ENCODE measurements at places on chromosomes 16 and 17.

GRCh38 chr16:84511180-84511800 lies 6.8 kb upstream of the MEAK7 start:
- peak; percentile 71 for DNase-seq

DNA sequence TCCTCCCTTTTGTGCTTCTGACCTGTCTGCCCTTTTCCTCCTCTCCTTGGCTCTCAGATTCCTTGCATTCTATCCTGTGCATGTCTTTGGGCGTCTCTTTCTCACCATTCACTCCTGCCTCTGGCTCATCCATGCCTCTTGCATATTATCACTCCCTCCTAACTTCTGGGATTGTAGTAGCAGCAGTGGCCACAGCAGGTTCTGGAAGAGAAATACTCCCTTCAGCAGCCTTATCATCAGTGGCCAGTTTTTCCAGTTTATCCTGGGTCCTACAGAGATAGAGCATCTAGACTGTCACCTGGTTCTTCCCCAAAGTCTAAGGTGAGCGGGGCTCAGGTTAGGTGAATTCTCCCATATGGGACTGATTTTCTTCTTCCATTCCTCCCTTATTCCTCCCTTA lies 354.0 kb upstream of the CCL2 start:
- no peak for DNase-seq

- no peak for DNase-seq
These were observed 1.2 kb downstream of the HCRT start for GRCh38 chr17:42183741-42184711.

DNA sequence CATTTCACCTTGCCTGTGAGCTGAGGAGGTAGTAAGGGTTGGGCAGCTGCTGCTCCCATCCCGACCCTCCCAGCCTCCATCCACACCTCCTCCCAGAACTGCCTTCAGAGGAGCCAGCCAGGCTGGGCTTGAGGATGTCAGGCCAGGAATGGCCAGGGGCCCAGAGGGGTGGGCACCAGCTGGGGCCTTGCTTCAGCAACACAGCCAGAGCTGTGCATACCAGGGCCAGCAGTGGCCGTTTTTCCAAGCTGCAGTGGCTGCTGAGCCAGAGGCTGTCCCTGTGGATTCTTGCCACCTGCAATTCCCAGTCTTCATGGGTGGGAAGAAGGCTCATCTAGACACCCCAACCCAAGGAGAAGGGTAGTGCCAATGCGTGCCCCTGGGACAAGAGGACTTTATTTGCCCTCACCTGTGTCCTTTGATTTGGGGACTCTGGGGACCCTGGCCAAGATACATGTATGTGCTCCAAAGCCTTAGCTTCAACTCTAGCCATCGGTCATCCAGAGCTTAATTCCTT lies 153.4 kb upstream of the SDK2 start:
- no peak for DNase-seq

DNA sequence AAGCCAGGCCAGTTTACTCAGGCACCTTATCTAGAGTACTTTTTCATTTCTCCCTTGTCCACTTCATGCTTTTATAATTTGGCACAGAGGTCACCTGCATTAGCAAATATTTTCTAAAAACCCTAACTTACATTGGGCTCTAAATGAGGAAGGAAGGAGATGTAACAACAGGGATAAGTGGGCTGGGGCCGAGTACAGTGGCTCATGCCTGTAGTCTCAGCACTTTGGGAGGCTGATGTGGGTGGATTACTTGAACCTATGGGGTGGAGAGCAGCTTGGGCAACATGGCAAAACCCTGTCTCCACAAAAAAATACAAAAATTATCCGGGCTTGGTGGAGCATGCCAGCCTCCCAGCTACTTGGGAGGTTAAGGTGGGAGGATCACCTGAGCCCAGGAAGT lies 55.9 kb downstream of the TMEM100 start:
- DNase-seq: no peak

DNA sequence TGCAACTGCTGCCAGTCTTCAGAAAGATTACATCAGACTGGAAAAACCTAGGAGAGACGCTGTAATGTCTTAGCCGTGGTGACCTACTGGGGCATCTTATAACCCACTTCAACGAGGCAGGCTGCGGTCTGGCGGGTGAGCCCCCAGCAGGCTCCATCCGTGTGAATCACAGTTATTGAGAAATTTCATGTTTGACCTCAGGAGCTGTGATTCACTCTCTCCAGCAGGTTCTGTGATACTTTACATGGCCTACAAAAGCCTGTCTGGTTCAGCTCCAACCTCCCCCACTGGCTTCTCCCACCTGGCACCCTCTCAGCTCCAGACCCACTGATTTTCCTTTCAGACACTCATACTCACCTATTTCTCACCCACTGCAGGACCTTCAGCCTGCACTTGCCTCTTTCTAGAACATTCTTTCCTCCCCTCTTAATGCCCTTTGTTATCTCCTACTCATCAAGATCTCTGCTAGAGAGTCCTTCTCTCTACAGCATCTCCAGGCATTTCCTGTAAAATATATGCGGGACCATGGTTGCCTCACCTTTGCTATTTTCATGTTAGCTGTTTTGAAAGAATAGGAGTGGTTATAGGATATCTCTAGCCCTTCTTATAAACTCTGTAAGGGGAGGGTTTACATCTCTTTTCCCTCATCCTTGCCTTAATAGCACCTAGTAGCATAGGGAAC lies 227.9 kb downstream of the MAF start:
- peak; percentile 7 for DNase-seq

DNA sequence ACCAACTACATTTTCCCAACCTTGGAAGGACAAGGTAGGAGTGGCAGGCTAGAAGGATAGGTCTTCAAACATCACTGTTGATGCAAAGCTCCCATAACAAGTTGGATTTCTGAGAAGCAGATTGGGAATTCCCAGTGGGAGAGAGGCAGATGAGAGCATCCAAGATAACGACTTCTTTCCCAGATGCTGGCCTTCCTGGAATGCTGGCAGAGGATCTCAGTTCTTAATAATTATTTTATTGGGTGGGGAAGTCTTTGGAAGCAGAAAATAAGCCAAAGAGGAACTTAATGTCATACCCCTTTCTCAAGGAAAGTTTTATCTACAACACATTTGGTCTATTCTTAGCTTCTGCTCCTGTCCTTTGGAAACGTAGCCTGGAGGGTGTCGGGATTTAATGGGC lies 64.5 kb downstream of the MPRIP start:
- DNase-seq: no peak

- DNase-seq: no peak
These were observed 38.4 kb downstream of the SRCIN1 start for GRCh38 chr17:38567350-38567749.

- DNase-seq: no peak
These were observed 119.7 kb downstream of the RPTOR start for GRCh38 chr17:80664217-80664790.

- no peak for DNase-seq
These were observed 5.9 kb downstream of the GSPT1 start for GRCh38 chr16:11909653-11910545.

- no peak for DNase-seq
These were observed 31.0 kb upstream of the BHLHA9 start for GRCh38 chr17:1239210-1239609.

DNA sequence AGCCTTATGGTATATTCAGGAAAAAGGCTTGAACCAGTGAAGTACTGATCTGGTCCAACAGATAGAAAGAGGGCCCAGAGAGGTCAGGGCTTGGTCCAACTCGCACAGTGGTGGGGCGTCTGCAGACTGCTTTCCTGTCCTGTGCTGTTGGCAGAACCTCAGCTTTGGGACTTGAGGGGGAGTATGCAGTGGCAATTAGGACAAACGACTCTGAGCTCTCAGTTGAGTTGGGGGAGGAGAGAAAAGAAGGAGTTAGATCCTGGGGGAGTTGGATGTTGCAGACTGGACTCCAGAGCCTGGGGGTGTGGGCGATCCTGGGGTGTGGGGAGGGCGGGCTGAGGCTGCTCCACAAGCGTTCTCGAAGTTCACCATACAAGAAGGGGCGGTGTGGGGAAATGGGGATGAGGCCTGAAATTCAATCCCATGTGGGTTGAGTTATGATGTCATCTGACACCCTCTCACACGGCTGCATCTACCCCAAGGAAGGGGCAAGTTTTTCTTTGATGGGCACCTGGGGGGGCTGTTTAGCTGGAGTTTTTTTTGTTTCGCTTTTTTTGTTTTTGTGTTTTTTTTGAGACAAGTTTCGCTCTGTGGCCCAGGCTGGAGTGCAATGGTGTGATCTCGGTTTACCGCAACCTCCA lies 14.6 kb downstream of the GRB7 start:
- DNase-seq: no peak

DNA sequence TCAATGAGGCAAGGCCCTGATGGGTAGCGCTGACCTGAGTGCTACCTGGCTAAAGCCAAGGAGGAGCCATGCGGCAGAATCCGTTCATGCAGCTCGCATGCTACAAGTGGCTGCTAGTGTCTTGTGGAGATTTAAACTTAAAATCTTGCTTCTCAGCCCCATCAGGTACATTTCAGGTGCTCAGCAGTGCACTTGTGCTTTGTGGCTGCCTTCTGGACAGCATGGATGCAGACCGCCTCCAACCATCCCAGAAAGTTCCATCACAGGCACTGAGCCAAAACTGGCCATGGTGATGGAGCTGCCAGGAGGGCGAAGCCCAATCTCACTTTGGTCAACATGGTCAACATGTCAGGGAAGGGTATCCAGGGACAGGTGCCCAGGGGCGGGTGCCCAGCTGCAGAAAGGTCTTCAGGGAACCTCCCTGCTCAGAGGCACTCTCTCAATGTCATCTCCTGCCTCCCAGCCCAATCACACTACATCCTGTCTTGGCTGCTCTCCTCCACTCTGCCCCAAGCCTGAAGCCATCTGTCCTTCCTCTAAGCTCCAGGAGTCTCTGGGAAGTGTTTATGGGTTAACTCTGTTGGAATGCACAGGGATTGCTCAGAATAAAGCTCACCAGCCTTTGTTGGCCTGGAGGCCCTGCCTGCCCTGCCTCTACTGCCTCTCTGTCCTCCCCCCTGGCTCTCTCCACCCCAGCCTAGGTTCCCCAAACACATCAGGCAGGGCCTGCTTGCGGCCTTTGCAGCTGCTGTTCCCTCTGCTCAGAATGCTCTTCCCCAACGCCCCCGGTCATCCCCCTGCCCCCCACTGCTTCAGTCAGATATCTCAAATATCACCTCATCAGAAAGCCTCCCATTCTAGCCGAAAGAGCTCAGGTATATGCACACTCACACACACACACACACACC lies 18.3 kb upstream of the TNFRSF13B start:
- no peak for DNase-seq

DNA sequence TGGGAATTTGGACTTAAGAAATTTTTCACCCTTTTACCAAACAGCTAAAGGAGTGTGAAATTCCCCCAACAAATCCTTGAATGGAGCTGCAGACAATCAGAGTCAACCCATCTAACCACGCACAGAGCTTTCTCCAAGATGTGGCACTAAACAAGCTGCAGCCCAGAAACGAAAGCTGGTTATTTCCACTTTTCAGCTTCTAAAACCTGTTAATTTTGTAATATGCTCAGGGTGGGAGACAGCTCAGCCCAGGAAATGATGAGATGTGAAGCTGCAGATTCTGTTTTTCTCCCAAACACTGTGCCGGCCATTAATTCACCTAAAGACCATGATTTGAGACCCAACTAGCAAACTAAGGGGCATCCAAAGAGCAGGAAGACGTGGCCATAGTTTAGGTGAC lies 33.2 kb upstream of the ABR start:
- DNase-seq: no peak

DNA sequence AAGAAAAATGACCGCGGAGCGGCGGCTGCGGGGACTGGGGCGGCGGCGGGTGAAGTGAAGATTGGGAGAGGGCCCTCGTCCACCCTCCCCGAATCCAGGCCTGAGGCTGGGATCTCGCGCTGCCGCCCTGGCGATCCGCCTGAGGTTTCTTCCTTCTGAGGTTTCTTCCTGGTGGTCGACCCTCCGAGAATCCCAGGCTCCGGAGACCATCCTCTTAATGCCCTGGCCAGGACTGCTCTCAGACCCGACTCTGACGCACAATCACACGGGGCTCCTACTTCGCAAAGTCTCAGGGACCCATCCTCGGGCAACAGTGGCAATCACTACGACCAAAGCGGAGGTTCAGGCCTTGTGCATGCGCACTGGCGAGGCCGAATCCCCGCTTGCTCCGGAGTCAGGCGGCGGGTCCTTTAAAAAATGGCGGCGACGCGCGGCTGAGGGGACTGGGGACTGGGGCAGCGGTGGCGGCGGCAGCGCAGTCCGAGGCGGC lies 18.0 kb upstream of the KCNJ18 start:
- DNase-seq: no peak

GRCh38 chr17:56826611-56827414 lies 6.9 kb downstream of the C17orf67 start:
- no peak for DNase-seq

DNA sequence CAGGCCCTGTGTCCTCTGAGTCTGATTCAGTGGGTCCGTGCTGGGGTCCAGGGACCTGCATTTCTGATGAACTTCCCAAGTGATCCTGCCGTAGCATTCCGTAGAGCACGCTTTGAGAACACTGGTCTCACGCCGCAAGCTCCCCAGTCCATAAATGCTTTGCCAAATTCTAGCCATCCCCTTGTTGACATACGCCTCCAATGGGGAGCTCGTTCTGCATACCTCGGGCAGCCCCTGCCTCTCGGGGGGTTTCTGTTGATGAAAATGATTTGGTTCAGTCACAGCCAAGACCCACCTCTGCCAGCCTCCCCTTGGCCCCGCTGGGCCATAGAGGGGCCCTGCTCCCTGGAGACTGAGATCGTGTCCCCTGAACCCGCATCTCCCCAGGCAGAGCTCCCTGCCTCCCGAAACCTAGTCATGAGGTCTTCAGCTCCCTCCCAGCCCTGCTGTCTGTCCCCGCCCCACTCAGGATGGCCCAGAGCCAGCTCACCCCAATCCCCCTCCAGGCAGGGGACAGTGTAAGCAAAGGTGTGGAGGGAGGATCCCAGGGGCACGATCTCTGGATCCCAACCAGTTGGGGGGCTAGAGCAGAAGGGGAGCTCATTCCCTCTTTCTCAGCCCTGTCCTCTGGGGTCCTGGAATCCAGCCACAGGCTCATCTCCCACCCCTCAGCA lies 16.2 kb upstream of the SPNS2 start:
- no peak for DNase-seq

GRCh38 chr17:28940142-28940541 lies 11.2 kb downstream of the PHF12 start:
- no peak for DNase-seq

GRCh38 chr16:20004931-20005330 lies 68.8 kb downstream of the GPR139 start:
- no peak for DNase-seq

DNA sequence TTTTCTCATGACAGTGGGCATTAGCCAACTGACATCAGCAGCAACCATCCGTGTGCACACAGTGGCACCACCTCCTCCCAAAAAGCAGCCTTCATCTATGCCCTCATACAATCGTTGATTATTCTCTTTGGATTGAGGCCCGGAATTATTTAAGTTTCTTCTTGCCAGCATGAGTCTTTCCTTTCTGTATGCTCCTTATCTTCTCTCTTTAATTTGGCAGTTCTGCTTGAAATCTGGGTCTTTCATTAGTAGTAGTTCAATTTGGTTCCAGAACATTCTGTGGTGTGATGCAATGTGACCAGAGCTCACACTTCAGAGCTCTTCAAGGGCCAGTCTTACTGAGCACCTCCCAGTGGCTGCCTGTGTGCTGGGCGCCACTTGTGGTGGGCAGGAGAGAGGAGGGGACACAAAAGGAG lies 52.2 kb upstream of the STH start:
- DNase-seq: no peak
